ENCODE measurements at places on chromosomes 4 and X.

GRCh38 chrX:39642071-39642470 lies 455.7 kb downstream of the BCOR start:
- no peak for DNase-seq

DNA sequence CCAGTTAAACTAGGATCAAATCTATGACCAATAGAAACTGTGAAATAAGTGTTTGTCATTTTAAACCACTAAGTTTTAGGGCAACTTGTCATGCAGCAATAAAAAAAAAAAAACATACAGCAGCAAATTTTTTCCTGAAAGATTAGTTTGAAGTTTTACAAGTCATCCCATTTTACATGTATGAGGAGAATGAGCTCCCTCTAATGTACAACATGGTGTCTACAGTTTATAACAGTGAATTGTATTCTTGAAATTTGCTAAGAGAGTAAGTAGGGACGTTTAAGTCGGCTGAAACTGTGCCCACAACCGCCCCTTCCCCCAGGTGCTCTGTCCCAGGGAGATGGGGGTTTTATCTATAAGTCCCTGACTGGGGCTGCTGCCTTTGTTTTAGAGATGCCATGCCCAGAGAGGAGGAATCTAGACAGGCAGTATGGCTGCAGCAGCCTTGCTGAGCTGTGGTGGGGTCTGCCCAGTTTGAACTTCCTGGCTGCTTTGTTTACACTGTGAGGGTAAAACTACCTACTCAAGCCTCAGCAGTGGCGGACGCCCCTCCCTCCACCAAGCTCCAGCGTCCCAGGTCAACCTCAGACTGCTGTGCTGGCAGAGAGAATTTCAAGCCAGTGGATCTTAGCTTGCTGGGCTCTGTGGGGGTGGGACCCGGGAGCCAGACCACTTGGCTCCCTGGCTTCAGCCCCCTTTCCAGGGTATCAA lies 499.3 kb upstream of the CT83 start:
- no peak for DNase-seq

GRCh38 chrX:40521868-40522450 lies 58.8 kb upstream of the ATP6AP2 start:
- DNase-seq, result no peak

GRCh38 chr4:101865501-101866062 lies 75.1 kb downstream of the BANK1 start:
- no peak for DNase-seq

GRCh38 chrX:9352694-9353411 lies 112.0 kb upstream of the TBL1X start:
- peak; percentile 94 for DNase-seq

DNA sequence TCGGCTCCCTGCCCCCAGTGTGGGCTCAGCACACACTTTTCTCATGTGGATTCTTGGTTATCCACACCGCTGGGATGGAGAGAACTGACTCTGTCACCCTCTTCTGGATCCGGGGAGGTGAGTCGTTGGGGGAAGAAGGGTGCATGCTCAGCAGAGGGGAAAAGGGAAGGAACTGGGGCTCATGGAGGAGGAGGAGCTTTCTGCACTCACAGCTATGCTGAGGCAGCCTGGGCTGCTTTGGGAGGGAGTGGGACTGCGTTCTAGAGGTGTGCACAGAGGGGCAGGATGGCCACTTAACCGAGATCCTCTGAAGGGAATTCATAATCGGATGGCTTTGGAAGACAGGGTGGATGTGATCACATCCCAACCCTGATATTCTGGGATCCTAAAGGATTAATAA lies 51.6 kb downstream of the RTL5 start:
- DNase-seq, result peak; percentile 10

- DNase-seq, result no peak
Observed at GRCh38 chr4:91630054-91630453, 673.7 kb upstream of the GRID2 start.

DNA sequence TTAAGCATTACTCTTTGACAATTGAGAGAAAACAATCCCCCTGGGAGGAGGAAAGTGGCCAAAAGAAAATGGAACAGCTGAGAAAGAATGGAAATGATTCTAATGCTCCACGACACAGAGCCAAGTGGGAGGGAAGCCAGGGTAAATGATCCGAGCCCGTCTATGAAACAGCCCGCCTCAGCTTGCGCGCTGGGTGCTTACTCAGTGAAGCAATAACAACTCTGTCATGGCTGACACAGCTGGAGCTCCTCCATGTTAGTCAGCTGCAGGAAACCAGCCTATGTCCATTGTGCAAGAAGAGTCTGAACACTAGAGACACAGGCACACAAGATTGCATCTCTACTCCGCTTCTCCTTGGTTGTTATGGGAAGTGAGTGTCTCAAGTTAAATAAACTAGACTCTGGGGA lies 19.3 kb downstream of the NOA1 start:
- DNase-seq, result peak; percentile 97

GRCh38 chr4:98469771-98470170 lies 188.6 kb downstream of the TSPAN5 start:
- no peak for DNase-seq

- peak; percentile 29 for DNase-seq
Observed at GRCh38 chr4:113905301-113905700, 74.1 kb downstream of the ARSJ start.

- no peak for DNase-seq
Observed at GRCh38 chr4:169233691-169234090, 37.1 kb downstream of the SH3RF1 start.

- DNase-seq, result no peak
Observed at GRCh38 chrX:16462912-16463311, 187.0 kb upstream of the S100G start.

DNA sequence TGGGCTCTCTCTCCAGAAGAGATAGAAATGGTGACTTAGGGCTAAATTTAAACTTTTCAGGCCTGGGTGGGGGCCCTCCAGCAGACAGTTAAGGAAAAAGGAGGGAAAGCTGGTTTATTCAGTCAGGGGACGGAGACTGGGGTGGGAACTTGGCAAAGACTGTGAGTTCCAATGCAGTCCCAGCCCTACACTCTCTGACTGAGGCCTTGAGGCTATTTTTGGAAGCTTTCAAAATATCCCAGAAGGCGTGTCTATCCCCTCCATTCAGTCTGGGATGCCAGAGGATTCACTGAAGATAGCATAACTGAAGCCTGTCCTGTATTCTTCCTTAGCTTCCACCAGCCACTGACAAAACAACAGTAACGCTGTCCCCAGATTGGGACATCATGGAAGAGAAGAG lies 32.1 kb upstream of the MSN start:
- no peak for DNase-seq

DNA sequence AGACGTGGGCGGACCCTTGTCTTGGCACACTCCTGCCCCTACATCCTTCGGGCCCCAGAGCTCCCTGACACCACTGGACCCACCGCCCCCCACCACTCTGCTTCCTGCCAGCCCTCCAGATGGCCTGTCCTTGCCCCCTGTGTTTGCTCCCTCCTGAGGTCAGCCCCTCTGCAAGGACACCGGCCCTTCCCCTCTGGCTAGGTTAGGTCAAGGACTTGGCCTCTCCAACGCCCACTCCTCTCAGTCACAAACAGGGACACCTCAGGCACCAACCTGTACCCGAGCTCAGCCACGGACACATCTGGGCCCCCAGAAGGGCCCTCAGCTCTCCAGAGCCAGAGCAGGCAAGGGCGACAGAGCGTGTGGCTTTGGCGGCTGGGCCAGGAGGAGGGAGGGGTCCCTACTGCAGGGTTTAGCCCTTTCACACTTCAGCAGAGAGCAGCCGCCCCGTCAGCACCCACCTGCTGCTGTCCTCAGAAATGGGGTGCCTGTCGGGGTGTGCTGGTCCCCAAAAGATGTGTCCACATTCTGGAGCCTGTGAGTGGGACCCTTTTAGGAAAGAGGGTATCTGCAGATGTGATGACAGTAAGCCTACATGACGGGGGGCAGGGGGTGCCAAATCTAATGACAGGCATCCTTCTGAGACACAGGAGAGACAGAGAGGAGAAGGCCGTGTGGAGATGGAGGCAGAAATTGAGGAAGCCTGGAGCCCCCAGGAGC lies 23.5 kb upstream of the DUSP9 start:
- DNase-seq, result no peak

DNA sequence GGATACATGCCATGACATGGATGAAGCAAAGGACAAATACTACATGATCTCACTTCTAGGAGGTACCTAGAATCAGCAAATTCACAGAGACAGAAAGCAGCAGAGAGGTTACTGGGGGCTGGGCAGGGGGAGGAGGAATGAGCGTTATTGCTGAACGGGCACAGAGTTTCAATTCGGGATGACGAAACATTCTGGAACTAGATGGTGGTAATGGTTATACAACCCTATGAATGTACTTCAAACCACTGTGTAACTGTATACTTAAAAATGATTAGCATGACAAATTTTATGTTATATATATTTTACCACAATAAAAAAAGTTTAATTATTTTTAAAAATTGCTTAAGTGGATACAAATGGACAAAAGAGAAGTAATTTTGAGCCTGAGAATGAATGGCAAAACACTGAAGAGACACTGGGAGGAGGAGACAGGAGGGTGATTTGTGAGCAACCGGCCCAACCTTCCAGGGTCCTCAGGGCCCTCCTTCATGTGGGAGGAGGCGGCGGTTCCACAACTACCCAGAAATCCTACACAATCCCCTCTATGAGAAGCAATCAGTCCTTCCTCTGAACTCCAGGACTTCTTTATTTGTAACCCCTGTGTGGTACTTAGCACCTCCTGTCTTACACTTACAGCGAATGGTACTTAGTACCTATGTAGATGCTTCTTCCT lies 14.1 kb downstream of the ACSL1 start:
- peak; percentile 92 for DNase-seq

DNA sequence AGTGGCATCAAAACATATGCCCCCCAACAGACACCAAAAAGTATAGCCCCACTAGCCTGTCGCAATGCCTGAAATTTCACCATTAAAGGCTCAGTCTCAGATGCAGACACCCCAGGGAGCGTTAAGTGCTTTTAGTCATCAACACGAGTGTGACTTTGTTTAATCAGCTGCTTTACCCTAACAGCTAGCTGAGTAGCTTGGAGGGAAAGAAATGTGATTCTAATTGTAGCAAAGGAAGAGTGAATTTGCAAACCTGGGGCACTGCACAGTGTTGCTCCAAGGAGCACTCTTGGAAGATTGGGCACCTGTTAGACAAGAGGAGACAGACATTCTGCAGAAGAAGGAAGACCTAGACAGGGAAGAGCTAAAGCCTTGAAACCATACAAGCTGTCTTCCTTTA lies 145.1 kb downstream of the BEND2 start:
- DNase-seq, result no peak

GRCh38 chrX:31459361-31459760 lies 387.5 kb upstream of the FTHL17 start:
- peak; percentile 65 for DNase-seq

GRCh38 chrX:11164433-11164832 lies 53.3 kb downstream of the HCCS start:
- no peak for DNase-seq

DNA sequence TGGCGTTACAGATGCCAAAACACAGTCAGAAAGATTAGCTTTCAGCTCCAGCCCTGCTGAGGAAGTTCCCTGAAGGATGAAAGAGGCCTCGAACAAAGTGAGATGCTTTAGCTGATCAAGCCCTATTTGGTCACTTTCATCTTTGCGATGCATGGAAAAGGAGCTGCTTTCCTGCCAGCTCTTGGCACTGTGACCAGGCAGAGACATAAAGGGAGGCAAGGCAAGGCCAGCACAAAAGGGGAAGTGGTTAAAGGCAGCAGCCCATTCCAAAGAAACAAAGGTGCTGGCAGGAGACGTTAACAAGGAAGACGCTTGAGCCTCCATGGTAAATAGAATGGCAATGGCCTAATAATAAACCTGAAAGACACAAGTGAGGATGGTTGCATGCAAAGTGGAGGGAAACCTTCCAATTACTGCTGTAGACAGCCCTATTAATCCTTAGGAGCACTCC lies 617.1 kb upstream of the INTU start:
- no peak for DNase-seq

DNA sequence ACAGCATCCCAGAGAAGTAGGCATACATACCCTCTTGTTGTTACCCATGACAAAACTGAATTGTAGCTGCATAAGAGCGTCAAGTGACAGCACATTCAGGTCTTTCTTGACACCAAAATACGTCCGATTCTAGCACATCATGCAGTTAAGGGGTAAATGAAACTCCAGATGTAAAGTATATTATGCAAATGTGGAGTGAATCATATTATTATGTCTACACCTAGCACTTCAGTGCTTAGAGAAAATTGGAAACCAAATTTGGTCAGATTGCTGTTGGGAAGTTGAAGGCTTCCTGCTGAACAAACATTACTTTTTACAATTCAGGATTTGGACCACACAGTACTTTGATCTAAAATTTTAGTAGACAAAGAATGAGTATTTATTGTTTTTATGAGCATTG lies 24.2 kb upstream of the LEF1 start:
- DNase-seq, result no peak

GRCh38 chr4:177632481-177632880 lies 190.2 kb upstream of the AGA start:
- no peak for DNase-seq

GRCh38 chr4:172134521-172134920 lies 321.3 kb downstream of the GALNTL6 start:
- DNase-seq, result no peak

GRCh38 chrX:127177966-127178365 lies 358.4 kb downstream of the PRR32 start:
- DNase-seq, result no peak

GRCh38 chrX:83022020-83022419 lies 486.1 kb upstream of the POU3F4 start:
- peak; percentile 58 for DNase-seq

DNA sequence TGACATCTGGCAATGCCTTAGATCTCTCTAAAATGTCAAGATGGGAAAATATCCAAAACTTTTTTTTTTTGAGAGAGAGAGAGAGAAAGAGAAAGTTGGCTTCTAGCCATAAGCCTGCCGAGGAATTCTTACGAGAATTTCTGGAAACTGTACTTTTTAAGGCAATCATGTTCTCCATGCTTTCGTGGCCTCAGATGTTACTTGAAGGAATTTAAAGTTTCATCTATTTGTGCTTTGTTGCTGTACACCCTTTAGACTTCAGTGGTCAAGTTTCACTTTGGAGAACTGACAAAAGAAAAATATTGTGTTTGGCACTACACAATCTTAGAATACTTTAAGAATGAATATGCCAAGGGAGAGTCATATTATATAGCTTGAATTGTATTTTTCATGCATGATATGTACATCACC lies 53.9 kb downstream of the FAT4 start:
- DNase-seq, result no peak

- DNase-seq, result no peak
Observed at GRCh38 chrX:34119122-34119521, 13.0 kb downstream of the FAM47A start.

GRCh38 chrX:105190252-105190853 lies 30.1 kb downstream of the TEX13A start:
- DNase-seq, result no peak

- DNase-seq, result no peak
Observed at GRCh38 chr4:138267835-138268234, 25.7 kb upstream of the SLC7A11 start.

DNA sequence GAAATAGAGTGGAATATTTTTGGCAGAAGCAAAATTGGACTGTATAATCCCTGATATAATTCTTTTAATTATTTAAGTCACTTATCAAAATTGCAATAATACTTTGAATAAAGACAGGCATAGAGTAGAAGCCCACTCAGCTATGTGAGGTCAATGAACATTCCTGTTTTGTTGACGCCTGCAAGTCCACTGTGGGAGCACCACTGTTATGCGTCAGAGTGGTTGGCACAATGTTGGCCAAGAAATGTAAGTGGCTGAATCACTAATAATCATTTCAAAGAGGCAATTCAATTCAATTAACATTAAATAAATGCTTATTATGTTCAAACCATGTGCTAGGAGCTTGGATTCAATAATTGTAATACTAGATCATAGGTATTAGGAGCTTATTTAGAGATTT lies 221.0 kb downstream of the SPCS3 start:
- no peak for DNase-seq
